Astrocyte (in vitro differentiated cells and primary cell): ENCODE measurements at places on chromosomes 2 and 18. TPM values are rescaled to one million over a fixed set of nuclear protein-coding genes. Genes with fewer than 3 reads are reported as not detected.

LCT gene
- total RNA-seq = not detected in 2 replicates

TCF23 gene
- not detected in 2 replicates for total RNA-seq

PLA2R1 gene
- total RNA-seq = 7.1 and 10.5 TPM in 2 replicates

DNA sequence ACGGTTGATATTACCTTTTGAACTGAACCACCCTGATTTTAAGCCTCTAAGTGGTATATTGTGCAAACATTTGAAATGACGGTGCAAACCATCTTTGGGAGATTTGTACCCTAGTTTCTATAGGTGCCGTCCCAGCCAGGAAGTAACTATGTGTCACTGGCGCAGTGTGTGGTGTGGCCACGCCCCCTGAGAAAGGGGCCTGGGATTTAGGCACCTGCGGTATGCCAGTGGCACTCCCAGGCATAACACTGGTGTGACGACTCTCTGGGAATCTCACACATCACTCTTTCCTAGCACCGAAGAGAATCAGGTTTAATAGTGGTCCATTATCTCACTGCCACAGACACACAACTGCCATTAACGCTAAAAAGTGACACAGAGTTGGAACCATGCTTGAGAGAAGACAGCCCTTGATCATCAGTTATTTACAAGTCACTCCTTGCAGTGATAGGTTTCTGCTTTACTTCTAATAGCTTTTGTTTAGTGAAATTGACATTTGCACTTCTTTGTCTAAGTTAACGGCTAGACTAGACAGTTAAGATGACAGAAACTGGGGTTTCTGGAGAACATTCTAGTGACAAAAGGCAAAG, 11.1 kb downstream of the AQP4 start:
- DNase-seq = no peak

PSMA8 gene
- not detected in 2 replicates for total RNA-seq

GRCh38 chr18:14117606-14118005, 14.6 kb downstream of the ZNF519 start:
- DNase-seq = peak; percentile 2

DNA sequence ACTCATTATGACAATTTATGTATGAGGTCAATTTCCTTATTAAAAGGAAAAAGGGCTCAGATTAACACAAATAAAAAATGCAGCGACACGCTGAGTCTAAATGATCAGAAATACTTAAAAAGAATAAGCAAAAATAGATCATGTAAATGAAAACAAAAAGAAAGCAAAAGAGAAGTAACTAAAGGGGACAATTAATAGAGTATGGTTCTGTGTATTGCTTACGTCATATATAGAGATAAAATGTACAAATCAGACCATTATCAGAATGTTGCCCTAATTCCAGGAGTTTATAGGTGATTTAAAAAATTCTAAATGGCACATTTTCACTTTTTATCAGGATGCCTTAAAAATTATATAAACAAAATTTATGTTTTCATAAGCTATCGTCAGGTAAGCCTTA, 189.5 kb downstream of the DNAH7 start:
- no peak for DNase-seq

- no peak for DNase-seq
Measured at GRCh38 chr2:237631007-237631785, 3.8 kb downstream of the LRRFIP1 start.

CCBE1 gene
- 2.7 and 4.1 TPM in 2 replicates for total RNA-seq

GRCh38 chr2:200451511-200451910, 58.4 kb downstream of the KCTD18 start:
- DNase-seq = no peak

LONRF2 gene
- total RNA-seq = 0.45 and 0.62 TPM in 2 replicates

LOXL3 gene
- total RNA-seq = 17.6 and 33.8 TPM in 2 replicates

- DNase-seq = no peak
Measured at GRCh38 chr18:3283908-3284307, 22.0 kb downstream of the MYL12B start.
